ENCODE measurements at places on chromosomes 5 and 9.

- no peak for DNase-seq
Measured at GRCh38 chr5:137595396-137596079, 96.4 kb upstream of the SPOCK1 start.

GRCh38 chr5:52544738-52545137 lies 243.0 kb upstream of the ITGA1 start:
- no peak for DNase-seq

DNA sequence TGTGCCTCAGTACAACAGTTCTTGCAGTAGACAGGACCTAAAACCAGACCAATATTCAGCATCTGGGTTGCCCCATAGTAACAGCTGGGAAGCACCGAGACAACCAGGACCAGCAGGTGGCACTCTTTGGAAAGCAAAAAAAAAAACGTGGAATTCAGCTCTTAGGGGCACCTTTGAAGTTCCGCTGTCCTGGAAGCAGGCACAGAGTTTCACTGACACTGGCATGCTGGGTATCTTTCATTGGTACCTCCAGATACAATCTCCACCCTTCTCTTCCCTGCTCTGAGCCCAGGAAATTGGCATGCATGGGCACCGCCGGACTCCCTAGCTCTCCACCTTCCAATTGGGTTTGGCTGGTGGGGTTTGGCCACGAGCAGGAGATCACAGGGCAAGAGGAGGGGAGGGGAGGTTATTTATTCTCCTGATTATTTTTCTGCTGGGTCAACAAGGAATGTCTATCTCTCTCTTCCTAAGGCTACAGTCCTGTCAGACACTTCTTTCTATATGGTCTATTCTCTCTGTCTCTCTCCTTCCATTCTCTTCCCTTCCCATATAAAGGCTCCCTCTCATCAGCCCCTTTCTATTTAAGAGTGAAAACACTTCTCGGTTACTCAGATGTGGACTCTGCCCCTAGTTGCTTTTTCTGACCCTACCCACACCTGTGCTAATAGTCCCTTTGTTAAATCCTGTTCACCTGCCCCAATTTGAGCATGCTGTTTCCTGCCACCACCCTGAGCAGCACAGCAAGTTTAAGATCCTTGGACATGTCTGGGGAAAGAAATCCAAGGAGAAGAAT lies 1.9 kb upstream of the IDNK start:
- peak; percentile 45 for DNase-seq

GRCh38 chr9:33465596-33466564 lies 7.8 kb downstream of the NOL6 start:
- DNase-seq: no peak

- DNase-seq: no peak
Measured at GRCh38 chr5:26669523-26669922, 368.9 kb downstream of the CDH9 start.

GRCh38 chr9:133258061-133259015 lies 16.7 kb downstream of the ABO start:
- DNase-seq: no peak

DNA sequence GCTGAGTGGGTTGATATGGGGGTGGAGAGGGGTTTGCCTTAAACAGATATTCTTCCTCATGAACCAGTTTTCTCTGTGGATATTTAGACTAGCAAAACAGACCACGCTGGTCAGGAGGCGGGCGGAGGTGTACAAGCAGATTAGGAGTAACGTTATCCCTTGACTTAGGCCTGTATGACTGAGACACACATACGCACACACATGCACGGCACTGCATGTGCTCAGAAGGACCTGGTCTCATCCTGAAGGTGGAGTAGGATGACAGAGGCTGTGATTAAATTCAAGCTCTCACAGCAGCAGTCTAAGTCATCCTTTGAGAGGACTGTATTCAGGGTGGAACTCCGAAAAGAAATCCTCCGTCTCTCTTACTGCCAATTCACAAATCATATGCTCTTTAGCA lies 209.7 kb downstream of the DIRAS2 start:
- no peak for DNase-seq

DNA sequence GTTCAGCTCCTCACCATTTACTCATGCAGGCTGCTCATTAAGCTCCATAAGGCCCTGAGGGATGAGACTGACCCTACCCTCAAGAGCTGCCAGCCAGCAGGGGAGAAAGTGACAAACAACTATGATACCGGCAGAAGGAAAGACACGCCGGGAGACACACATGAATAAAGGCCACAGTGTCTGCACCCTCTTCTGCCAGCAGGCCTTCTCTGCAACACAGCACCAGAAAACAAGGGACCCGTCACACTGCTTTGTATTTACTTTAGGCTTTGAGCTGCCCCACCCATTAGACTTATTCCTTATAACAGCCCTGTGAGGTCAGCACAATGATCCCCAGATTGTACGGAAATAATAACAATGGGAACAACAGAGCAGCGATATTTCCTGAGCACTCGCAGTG lies 7.2 kb downstream of the GABBR2 start:
- DNase-seq: no peak

- DNase-seq: no peak
Measured at GRCh38 chr9:15711931-15712330, 159.1 kb downstream of the CCDC171 start.

DNA sequence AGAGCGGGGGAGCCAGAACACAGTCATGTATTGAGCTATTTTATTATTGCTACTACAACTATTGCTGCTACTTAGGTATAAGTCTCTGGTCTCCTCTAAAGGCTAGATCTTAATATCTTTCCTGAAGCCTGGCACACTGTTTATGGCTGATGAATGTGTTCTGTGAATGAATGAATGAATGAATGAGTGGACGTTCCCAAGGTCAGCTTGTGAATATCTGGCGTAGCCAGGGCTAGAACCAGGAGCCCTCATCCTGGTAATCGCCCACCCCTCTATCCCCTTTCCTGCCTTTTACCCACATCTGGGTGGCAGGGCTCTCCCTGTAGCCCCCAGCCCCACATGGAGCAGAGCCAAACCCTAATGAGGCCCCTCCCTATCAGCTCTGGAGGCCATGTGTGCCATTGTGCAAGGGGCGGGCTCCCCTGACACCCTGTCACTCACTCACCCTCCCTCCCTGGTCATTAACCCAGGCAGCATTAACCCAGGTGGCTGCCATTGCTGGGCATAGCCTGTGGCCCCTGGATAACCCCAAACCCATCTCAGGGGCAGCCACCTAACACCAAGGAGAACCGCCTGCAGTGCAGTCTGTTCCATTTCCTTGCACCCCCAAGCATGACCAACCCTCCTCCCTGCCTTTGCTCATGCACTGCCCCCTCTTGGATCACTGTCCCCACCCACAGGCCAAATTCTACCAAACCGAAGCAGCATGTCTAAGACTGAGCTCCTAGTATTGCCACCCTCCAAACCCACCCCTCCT lies 2.0 kb upstream of the AKNA start:
- no peak for DNase-seq

GRCh38 chr5:12652201-12652600 lies 748.0 kb upstream of the CTNND2 start:
- no peak for DNase-seq

- DNase-seq: no peak
Measured at GRCh38 chr5:73440262-73440661, 8.3 kb downstream of the FOXD1 start.

GRCh38 chr9:129587487-129588262 lies 33.2 kb downstream of the C9orf50 start:
- no peak for DNase-seq

- no peak for DNase-seq
Measured at GRCh38 chr5:100867039-100867562, 36.0 kb downstream of the ST8SIA4 start.

- no peak for DNase-seq
Measured at GRCh38 chr5:17182494-17182893, 34.9 kb upstream of the BASP1 start.

- DNase-seq: no peak
Measured at GRCh38 chr9:92480291-92480771, 2.0 kb downstream of the ASPN start.

- DNase-seq: no peak
Measured at GRCh38 chr5:32379421-32379820, 65.1 kb downstream of the ZFR start.

DNA sequence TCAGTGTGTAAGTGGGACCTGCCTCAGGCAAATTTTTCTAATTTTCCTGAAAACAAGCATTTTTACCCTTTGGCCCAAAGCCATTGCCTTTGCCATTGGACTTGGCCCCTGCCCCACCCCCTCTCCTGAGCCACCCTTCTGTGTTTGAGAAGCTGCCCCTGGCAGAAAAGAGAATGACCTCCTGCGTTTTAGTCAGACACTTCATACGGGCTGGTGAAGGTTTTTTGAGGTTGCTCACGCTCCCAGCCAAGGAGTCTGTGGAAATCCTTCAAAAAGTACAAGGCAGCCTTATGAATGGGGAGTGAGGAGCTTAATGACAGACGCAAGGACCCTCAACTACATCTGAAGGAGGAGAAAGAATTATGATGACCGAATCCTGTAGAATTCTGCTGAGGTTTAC lies 308.9 kb downstream of the SLIT3 start:
- no peak for DNase-seq

GRCh38 chr5:1043327-1043726 lies 34.7 kb downstream of the NKD2 start:
- no peak for DNase-seq

GRCh38 chr5:96742538-96742937 lies 65.2 kb downstream of the ERAP1 start:
- no peak for DNase-seq

GRCh38 chr5:125574491-125575044 lies 828.1 kb upstream of the ZNF608 start:
- no peak for DNase-seq

DNA sequence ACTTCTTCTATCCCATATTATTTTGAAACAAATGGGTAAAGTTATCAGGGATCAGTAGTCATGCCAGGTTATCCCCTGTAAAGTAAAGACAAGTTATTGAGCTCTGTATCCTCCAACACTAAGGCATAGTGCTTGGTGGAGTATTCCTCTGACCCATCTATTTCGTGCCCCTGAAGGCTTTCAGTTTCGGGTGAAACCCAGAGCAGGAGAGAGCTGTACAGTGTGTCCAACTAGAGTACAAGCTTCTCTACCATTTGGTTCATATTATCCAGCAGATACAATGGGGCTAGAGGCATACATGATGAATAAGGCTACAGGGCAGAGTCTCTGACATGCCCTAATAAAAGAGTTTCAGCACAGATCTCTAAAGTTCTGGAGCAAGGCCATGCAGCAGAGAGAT lies 3.2 kb upstream of the SLC22A4 start:
- no peak for DNase-seq

GRCh38 chr5:91280362-91281269 lies 102.5 kb downstream of the ARRDC3 start:
- DNase-seq: peak; percentile 91

GRCh38 chr9:113573046-113573958 lies 109.8 kb downstream of the RGS3 start:
- DNase-seq: no peak

DNA sequence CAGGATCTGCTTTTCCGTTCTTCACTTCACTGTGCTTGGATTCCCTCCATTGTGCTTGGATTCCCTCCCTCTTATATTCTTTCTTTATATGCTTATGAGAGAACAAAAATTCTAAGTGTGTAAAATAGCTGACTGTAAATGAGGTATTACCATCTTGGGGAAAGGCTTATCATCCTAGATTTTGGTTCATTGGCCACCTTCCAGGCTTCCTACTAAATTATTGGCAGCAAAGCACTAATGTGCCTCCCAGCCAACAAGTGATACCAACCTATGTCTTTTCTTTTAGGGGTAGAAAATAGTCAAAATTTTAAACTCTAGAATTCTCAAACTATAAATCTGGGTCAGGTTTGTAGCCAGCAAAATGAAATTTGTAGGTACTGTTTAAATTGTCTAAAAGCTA lies 52.7 kb downstream of the NDUFAF2 start:
- no peak for DNase-seq

DNA sequence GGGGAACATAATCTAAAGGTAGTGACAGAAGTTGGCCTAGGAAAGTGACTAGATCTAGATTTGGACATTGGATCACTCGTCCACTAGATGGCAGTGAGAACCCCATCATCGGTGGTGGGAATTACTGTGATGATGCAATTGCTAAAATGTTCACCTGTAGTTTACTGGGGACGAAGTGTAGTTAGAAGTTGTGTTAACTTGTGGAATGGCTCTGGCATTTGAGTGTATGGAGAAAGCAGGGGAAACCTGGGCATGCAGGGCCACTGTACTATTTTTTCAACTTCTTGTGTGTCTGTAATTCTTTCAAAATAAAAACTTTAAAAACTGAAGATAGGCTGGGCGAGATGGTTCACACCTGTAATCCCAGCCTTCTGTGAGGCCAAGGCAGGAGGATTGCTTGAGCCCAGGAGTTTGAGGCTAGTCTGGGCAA lies 75.5 kb downstream of the PHAX start:
- peak; percentile 83 for DNase-seq

GRCh38 chr9:114080773-114081440 lies 2.8 kb upstream of the AMBP start:
- no peak for DNase-seq

GRCh38 chr9:106704056-106704615 lies 158.8 kb upstream of the ZNF462 start:
- no peak for DNase-seq

DNA sequence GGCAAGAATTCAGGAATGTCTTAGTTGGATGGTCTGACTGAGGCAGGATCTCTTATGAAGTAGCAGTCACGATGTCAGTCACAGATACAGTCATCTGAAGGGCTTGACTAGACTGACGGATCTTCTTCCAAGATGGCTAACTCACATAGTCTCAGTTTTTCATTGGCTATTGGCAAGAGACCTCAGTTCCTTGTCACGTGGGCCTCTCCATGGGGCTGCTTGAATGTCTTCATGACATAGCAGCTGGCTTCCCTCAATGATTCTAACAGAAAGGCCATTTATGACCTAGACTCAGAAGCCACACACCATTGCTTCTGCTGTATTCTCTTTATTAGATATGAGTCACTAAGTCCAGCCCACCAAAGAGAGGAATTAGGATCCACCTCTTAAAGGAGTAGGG lies 4.7 kb downstream of the APC start:
- no peak for DNase-seq

DNA sequence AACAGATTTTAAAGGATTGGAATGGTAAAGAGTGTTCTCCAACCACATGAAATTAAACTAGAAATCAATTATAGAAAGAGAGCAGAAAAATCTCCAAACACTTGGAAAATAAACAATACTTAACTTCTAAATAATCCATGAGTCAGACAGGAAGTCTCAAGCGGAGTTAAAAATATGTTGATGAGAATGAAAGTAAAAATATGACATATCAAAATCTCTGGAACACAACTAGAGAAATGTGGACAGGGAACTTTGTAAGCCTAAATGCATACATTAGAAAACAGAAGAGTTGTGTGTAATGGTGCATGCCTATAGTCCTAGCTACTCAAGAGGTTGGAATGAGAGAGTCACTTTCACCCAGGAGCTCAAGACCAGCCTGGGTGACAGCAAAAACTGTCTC lies 47.9 kb upstream of the ZNF618 start:
- no peak for DNase-seq

GRCh38 chr5:91514400-91514799 lies 131.3 kb upstream of the ARRDC3 start:
- no peak for DNase-seq

- no peak for DNase-seq
Measured at GRCh38 chr5:99176186-99176585, 247.4 kb upstream of the CHD1 start.

GRCh38 chr5:126811515-126812198 lies 34.7 kb downstream of the LMNB1 start:
- peak; percentile 66 for DNase-seq
